A549 treated with AZD2906 at 1 μM for 4 hours (cell line): ENCODE measurements at places on chromosomes 6 and 20. TPM values are rescaled to one million over a fixed set of nuclear protein-coding genes. Genes with fewer than 3 reads are reported as not detected.

Gene HLA-DQA1
- total RNA-seq = not detected in 5 replicates

Gene CALHM5
- 0.03 to 0.09 TPM (median 0.05 TPM) in 5 replicates for total RNA-seq

Gene CGAS
- 3.6 to 4.3 TPM (median 4.2 TPM) in 5 replicates for total RNA-seq

Gene MSH5
- total RNA-seq = 10.5 to 14.8 TPM (median 11.7 TPM) in 5 replicates

Gene DPM1
- 68.8 to 91.5 TPM (median 70.5 TPM) in 5 replicates for total RNA-seq

Gene SLC44A4
- 0.05 TPM in 3 of 5 replicates, not detected in the others for total RNA-seq

Gene POPDC3
- total RNA-seq = 19.8 to 23.7 TPM (median 22.1 TPM) in 5 replicates

Gene PSORS1C2
- total RNA-seq = 0.08 TPM in 1 of 5 replicates, not detected in the others

Gene SFTA2
- 0.19 to 0.38 TPM (median 0.24 TPM) in 3 of 5 replicates, not detected in the others for total RNA-seq

Gene FOXA2
- 13.0 to 20.1 TPM (median 17.9 TPM) in 5 replicates for total RNA-seq

Gene PTK6
- 2.7 to 4.0 TPM (median 3.2 TPM) in 5 replicates for total RNA-seq

Gene CST5
- total RNA-seq = not detected in 5 replicates

Gene ZNF133
- total RNA-seq = 10.4 to 12.8 TPM (median 11.0 TPM) in 5 replicates

Gene ASF1A
- total RNA-seq = 7.7 to 8.8 TPM (median 7.9 TPM) in 5 replicates

Gene RRAGD
- total RNA-seq = 3.2 to 4.7 TPM (median 3.7 TPM) in 5 replicates

Gene POM121L2
- total RNA-seq = not detected in 5 replicates

Gene HELZ2
- total RNA-seq = 30.2 to 39.3 TPM (median 31.3 TPM) in 5 replicates

Gene DPPA5
- not detected in 5 replicates for total RNA-seq

Gene CRISP3
- total RNA-seq = not detected in 5 replicates

Gene GTSF1L
- not detected in 5 replicates for total RNA-seq

Gene FHL5
- total RNA-seq = not detected in 5 replicates

Gene FERMT1
- 13.1 to 16.5 TPM (median 13.7 TPM) in 5 replicates for total RNA-seq

Gene TMEM74B
- total RNA-seq = 2.3 to 4.2 TPM (median 3.9 TPM) in 5 replicates

Gene FITM2
- 8.4 to 10.3 TPM (median 9.7 TPM) in 5 replicates for total RNA-seq
